ENCODE measurements at places on chromosomes 4 and X.
A peak's percentile ranks its signal among the peaks of the same experiment; 100 is the strongest.

- DNase-seq, result no peak
Observed at GRCh38 chr4:100984901-100985300, 362.4 kb downstream of the PPP3CA start.

DNA sequence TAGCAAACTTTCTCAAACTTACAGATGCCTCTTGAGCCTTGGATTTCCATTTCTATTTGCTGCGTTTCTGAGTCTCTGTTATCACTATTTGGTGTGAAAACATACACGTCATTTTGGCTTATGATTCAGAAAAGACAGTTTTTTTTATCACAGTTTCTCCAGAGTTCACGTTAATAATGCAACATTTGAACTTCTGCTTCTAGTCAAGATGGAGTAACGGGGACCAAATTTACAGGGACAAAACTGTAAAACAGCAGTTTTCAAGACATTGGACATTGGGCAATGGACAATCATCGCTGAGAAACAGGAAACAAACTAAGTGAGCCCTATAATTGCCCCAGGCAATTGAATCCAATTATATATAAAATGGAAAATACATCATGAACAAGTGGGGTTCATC lies 36.2 kb upstream of the TASL start:
- no peak for DNase-seq

GRCh38 chrX:57417827-57418226 lies 131.3 kb downstream of the FAAH2 start:
- no peak for DNase-seq

GRCh38 chr4:100605144-100605543 lies 87.3 kb upstream of the EMCN start:
- DNase-seq, result no peak

GRCh38 chrX:9609499-9609898 lies 144.6 kb downstream of the TBL1X start:
- DNase-seq, result no peak

- peak; percentile 6 for DNase-seq
Observed at GRCh38 chrX:130415201-130415600, 13.4 kb downstream of the RBMX2 start.
